C1 segment of cervical spinal cord (tissue), 14 donors: ENCODE measurements at places on chromosomes 7 and 10.

- peak; percentile 90 for DNase-seq
Observed at GRCh38 chr10:102645388-102645740, 1.1 kb downstream of the TRIM8 start.

DNA sequence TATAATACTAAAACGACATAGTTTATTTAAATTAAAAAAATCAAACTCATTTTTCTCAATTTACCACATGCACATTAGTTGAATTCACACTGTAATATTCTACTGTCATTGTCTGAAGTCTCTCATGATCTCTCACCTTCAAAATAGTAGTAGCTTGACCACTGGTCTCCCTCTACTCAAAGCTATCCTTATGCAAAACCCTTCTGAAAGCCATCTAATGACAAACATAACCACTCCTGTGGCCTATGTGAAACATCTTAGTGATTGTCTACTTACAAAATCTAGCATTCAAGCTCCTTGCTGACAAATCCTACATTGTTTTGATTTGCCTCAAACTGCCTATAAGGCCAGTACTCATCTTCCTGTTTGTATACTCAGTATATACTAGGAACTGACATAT, 606.0 kb upstream of the GHITM start:
- no peak for DNase-seq

DNA sequence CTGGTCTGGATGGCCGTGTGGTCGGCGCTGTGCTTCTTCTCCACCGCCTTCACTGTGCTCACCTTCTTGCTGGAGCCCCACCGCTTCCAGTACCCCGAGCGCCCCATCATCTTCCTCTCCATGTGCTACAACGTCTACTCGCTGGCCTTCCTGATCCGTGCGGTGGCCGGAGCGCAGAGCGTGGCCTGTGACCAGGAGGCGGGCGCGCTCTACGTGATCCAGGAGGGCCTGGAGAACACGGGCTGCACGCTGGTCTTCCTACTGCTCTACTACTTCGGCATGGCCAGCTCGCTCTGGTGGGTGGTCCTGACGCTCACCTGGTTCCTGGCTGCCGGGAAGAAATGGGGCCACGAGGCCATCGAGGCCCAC, 1.1 kb downstream of the FZD9 start:
- DNase-seq: no peak

- no peak for DNase-seq
Observed at GRCh38 chr10:30028006-30028737, 31.2 kb downstream of the JCAD start.

GRCh38 chr10:82084904-82085303, 209.9 kb downstream of the NRG3 start:
- no peak for DNase-seq

DNA sequence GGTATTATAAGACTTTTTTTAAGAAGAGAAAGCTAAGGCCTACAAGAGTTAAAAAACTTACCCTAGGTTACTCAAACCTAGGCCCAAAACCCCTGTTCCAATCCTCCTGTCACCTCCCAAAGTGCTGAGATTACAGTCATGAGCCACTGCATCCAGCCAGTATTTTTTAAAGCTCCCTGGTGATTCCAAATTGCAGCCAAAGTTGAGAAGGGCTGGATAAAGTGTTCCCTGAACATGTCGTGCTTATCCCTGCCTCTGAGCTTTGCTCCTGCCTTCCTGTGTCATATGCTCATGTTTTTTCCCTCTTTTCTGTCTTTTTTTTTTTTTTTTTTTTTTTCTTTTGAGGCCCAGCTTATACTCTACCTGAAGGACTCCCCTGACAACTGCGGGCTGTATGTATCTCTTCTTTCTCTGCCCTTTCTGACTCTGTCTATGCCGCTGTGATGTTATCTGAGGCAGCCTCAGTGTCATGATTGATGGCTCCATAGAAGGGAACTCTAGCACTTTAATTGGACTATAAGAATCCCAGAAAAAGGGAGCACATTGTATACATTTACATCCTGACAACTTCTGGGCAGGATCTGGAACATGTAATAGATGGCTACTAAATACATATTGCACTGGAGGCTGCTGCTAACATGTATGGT, 8.0 kb downstream of the AKR1B10 start:
- DNase-seq: no peak

DNA sequence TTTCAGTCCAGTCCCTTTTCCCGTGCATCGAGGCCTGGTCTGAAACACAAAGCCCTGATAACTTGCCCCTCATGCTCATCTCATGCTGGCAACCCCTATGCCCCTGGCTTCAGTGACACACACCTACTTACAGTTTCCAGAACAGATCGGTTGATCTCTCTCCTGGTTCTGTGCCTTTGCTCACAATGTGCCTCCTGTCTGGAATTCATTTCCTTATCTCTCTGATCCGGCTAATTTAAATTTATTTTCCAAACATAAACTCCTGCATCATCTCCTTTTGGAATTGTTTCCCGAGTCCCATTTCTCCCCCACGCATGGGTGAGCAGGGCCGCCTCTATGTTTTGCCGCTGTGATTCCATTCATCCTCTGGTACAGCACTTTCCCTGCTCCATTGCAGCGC, 25.9 kb upstream of the FZD8 start:
- no peak for DNase-seq

GRCh38 chr7:130136579-130137167, 66.3 kb downstream of the KLHDC10 start:
- no peak for DNase-seq

DNA sequence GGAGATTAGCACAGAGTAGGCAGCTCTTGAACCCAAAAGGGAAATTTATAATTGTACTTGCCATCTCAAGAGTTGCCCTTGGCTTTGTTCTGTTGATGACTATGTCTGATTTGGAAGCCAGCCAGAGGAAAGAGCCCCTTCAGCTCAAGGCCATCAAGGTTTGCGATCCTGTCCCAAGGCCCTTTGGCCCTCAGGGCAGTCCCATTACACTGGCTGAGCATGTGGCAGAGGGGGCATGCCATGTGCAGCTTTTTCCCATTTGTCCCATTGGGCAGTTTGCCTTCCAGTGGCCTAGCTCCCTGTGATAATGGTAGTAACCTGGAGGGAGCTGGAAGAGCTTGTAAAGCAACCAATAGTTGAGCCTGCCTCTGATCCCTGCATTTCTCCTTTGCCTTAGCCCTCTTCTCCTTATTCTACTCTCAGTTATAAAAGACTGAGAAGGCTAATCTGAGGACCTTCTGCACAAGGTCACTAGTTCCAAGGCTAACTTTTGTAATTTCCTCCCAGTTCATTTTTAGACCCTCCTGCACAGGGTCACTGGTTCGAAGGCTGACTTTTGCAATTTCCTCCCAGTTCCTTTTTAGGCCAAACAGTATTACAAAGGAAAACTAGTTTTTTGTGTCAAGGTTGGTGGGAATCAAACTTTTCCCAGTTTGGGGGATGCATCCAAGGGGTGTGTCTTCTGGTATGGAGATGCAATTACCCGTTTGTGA, 31.0 kb upstream of the ARHGAP12 start:
- DNase-seq: no peak
